ENCODE measurements at places on chromosomes 2 and 18.

- DNase-seq, result no peak
These were observed 8.4 kb downstream of the BCL11A start for GRCh38 chr2:60544954-60545560.

DNA sequence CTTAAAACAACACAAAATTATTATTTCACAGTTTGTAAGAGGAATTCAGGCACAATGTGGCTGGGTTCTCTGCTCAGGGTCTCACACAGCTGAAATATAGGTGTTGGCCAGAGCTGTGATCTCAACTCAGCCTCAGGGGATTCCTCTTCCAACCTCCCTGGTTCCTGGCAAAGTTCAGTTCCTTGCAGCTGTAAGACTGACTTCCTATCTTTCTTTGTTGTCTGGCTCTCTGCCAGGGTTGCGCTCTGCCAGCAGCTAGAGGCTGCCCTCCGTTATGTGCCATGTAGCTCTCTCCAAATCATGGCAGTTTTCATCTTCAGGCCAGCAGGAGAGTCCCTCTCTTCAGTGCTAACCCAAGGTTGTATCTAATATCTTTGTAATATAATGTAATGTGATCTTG, 272.5 kb upstream of the KCNJ3 start:
- DNase-seq, result no peak

GRCh38 chr2:183532514-183532913, 408.3 kb downstream of the NUP35 start:
- no peak for DNase-seq

DNA sequence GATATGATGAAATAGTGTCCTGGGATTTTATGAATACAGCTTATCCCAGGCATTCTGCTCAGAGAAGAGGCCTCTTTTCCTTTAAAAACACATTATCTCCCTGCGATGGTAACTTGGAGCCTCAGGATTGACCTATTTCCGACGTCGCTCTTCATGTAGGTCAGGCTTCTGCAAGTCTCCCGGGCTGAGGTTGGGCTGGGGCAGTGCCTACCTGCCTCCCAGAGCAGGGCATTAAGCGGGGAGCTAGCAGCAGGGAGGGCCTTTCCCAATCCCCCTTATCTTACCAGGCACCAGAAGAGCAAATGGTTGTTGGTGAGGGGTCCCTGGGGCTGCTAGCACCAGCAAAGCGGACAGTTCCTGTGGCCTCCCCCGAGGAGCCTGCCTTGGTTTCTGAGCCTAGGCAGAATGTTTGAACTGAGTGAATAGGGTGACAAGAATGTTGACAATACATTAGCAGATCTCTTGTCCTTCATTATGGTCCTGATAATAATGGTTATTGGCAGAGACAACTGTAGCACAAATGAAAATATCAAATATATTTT, 60.2 kb downstream of the TRPM8 start:
- no peak for DNase-seq

GRCh38 chr2:236753606-236754270, 184.1 kb downstream of the ACKR3 start:
- no peak for DNase-seq

- DNase-seq, result peak; percentile 11
These were observed 25.8 kb upstream of the SLC14A2 start for GRCh38 chr18:45589356-45590035.

GRCh38 chr2:226334981-226335720, 464.5 kb downstream of the IRS1 start:
- DNase-seq, result no peak

DNA sequence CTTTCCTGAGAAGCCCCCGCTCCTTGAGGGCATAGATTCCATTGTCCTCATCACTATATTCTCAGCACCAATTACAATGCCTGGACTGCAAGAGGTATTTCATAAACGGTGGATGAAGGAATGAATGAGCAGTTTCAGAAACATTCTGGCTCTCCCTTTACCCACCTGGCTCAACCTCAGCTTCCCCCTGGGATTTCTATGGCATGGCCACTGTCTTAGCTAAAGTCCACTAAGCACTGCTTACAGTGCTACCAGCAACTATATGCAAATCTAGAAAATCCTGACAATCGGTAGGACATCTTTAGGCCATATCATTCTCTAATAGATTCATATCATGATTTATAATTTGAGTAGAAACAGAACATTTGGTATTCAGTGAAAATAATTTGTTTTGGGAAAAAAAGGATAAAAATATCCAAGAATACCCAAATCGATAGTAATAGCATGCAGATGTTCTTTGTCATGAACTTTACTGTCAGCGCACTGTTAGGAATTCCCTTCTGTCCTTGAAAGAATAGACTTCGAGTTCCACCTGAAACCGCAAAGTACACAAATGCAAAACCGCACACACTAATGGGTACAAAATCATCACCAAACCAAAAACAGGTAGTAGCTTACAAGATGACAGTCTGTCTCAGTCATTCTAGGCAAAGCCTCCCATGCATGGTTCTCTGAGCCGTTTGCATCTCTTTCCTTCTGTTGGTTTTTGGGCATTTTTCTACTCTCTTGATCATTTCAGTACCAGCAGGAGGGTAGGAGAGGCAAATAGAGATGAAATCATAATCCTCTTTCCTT, 303.6 kb upstream of the ID2 start:
- no peak for DNase-seq

DNA sequence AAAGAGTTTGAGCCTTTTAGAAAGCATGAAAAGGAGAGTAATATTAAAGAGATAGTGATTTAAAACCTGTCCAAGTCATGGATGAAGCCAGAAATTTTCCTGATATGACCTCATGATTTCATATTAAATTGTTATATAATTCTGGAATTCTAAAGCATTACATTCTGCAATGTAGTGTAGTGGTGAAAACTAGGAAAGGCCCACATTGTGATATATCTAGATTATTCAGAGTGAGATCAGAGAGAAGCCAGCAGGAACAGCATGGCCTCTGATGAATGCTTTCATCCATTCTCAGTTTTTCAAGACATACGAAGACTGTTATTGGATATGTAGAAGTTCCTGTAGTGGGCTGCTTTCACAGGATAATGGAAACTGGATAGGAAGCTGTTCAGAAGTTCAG, 98.8 kb downstream of the LCLAT1 start:
- no peak for DNase-seq

- DNase-seq, result no peak
These were observed 5.5 kb downstream of the CTDSP1 start for GRCh38 chr2:218405086-218405745.

DNA sequence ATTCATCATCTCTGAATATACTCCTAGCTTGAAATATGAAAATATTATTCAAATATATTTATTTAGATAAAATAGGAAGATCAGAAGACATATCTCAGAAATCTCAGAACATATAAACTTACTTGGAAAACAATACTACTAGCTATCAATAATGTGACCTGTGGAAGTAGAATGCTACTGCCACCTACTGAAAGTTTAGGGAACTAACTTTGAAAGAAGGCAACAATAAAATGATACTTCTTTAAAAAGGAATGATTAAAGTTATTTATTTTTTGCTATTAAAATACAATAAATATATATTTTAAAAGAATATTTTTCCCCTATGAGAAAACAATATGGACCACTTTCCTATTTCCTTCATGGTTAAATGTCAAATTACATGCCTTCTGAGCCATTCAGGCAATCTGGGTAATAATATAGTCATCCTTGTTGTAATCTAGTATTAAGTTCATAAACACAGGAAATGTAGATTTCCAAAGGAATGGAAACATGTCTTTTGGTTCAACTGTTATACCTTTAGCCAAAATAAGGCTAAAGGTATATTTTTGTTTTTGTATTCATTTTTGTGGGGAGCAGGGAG, 26.0 kb downstream of the ACADL start:
- DNase-seq, result no peak

- no peak for DNase-seq
These were observed 63.1 kb downstream of the CAB39 start for GRCh38 chr2:230775737-230776136.

- no peak for DNase-seq
These were observed 57.2 kb downstream of the CTDP1 start for GRCh38 chr18:79736846-79737245.

GRCh38 chr2:3453190-3453999, 65.9 kb downstream of the ADI1 start:
- DNase-seq, result no peak

DNA sequence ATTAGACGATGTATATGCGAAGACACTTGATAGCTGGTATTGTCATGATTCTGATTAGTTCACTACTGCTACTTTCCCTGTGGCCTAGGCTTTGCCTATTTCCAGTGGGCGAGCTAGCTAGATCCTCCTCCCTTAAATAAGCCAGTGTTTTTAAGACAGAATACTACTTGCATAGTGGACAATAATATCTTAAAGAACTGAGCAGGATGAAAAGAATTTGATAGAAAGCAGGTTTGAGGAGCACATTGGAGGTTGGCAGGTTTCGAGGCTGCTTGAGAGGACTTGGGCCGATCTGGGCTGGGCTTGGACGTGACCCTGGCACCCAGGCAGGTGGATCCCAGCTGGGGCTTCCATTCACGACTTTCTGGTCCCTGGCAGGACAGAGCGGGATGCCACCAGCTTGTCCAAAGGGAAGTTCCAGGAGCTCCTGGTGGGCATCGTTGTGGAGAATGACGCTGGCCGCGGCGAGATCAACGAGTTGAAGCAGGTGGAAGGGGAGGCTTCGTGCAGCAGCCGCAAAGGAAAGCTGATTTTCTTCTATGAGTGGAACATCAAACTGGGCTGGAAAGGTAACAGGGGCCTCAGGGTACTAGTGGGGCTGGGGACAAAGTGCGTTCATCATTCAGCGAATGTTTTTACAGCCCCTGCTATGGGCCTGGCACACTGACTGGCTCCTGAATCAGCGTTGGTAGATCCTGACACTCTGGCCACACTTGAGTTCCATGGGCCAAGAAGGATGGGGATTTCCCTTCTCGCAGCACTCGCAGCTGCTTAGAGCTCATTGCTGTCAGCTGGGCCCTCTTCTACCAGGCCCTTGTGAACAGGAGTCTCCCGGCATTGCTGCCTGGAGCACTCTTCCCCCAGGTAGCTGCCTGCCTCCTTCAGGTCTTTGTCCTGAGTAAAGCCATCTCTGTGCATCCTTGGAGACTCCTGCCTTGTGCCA, 16.9 kb downstream of the C2orf74 start:
- DNase-seq, result no peak

DNA sequence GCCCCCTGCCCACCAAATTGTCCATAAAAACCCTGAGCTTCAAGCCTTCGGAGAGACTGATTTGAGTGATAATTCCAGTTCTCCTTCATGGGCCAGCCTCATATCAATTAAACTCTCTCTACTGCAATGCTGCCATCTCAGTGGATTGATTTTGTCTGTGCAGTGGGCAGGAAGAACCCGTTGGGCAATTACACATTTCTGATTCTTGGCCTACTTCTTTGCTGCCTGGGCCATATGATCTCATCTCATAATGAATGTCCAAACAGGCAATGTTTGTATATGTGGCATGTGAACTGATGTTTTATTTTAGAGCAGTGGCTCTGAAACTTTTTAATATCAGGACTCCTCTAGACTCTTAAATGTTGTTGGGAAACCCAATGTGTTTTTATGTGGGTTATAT, 101.2 kb upstream of the SLC38A11 start:
- no peak for DNase-seq

DNA sequence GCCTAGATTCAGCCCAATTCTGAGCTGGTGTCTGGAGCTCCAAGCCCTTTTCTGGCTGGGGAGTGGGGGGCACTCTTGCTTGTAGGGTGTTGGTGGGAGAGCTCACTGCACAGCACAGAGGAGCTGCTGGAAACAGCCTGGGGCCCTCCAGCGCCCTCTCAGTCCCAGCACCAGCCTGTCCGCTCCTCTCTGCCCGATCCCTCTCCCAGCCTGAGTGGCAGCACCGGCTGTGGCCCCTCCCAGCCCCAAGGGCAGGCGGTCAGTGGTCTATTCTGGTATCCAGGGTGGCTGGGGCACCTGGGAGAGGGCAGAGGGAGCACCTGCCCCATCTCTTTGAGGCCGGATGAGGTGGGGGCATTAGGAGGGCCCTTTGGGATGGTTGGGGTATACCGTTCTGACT, 13.2 kb upstream of the DES start:
- DNase-seq, result no peak

DNA sequence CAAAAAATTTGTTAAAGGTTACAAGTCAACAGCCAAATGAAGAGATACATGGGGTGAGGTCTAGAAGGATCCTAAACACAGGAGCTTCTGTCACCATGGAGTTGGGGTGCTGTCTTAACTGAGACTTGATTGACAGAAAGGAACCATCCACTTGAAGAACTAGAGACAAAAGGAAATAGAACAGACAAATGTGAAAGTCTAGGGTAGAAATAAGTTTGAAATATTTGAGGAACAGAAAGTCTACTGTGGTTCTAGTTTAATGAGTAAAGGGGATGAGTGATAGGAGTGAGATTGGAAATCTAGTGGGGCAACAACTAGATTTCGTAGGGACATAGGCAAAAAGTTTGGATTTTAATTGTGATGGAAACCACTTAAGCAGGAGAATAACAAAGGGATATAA, 18.7 kb downstream of the RBBP8 start:
- DNase-seq, result no peak

- DNase-seq, result peak; percentile 1
These were observed 91.6 kb upstream of the CTDP1 start for GRCh38 chr18:79587779-79588635.

DNA sequence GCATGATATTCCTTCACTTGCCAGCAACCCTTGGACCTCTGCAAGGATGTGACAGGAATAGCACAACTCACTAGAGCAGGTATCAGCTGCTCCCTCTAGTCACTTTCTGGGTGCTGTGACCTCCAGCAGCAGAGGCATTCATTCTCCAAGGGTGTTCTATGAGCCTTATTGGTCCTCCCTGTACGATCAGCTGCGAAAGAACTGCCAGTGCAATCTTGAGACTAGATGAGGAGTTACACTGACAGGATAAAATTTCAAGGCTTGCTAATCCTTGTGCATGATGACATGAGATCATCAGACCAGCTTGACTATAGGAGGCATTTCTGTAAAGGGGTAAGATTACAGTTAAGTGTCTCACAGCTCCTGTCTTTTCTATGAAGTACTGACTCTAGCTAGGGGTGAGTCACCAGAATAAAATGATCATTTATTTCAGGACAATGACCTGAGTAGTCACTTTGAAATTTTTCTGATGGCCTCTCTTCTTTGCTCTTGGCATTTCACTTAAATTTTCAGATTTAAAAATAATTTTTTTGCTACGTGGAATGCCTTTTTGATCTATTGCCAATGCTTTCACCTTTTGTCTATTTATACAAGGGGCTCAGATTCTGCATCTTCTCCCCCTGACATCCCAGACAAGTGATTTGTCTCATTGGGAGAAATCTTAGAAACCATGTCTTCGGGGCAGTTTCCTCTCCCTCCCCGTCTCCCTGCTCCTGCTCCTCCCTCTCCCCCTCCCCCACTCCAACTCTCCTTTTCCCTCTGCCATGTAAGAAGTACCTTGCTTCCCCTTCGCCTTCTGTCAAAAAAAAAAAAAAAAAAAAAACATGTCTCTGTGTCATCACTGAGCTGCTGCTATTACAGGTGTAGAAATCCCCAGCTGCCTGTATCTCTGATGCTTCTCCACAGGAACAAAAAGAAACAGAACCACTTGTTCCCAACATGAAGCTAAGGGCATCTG, 49.2 kb upstream of the FRZB start:
- DNase-seq, result no peak
